ENCODE measurements at places on chromosomes 6 and 20. TPM values are rescaled to one million over a fixed set of nuclear protein-coding genes. Genes with fewer than 3 reads are reported as not detected.

The CFAP61 gene
- total RNA-seq, result not detected

The TCP1 gene
- total RNA-seq, result 291 TPM

The MAP3K7 gene
- total RNA-seq, result 26.3 TPM

The SLC17A9 gene
- 10.2 TPM for total RNA-seq

The MRAP2 gene
- total RNA-seq, result not detected

The GTSF1L gene
- not detected for total RNA-seq

The KIAA1755 gene
- total RNA-seq, result not detected

The PROKR2 gene
- total RNA-seq, result not detected

The CLPSL1 gene
- not detected for total RNA-seq

The TPD52L1 gene
- 0.56 TPM for total RNA-seq

The TDRD6 gene
- total RNA-seq, result not detected

The TGM3 gene
- total RNA-seq, result not detected

The ARMC2 gene
- total RNA-seq, result 2.2 TPM

The PHACTR1 gene
- total RNA-seq, result 0.16 TPM

The TMEM74B gene
- 1.5 TPM for total RNA-seq

The CCN5 gene
- not detected for total RNA-seq

The CYP39A1 gene
- not detected for total RNA-seq

The CEP250 gene
- 55.0 TPM for total RNA-seq

The PM20D2 gene
- total RNA-seq, result 17.6 TPM

The COL20A1 gene
- 0.58 TPM for total RNA-seq

The MMP24 gene
- not detected for total RNA-seq

The STK38 gene
- total RNA-seq, result 34.4 TPM

The ADAM33 gene
- not detected for total RNA-seq

The CDH26 gene
- 3.1 TPM for total RNA-seq

The SNX9 gene
- total RNA-seq, result 94.6 TPM

The EDN1 gene
- total RNA-seq, result 0.28 TPM

The PXT1 gene
- total RNA-seq, result 0.48 TPM

The SLC22A3 gene
- not detected for total RNA-seq

The SLC17A1 gene
- not detected for total RNA-seq

The SLC16A10 gene
- total RNA-seq, result 4.9 TPM

The ZSWIM3 gene
- 6.5 TPM for total RNA-seq

The HLA-DMB gene
- total RNA-seq, result 3.6 TPM

The TOX2 gene
- 42.8 TPM for total RNA-seq

The GPRC6A gene
- not detected for total RNA-seq

The LRRC73 gene
- 0.32 TPM for total RNA-seq

The ELOVL4 gene
- total RNA-seq, result 1.8 TPM

The TBXT gene
- not detected for total RNA-seq

The FAM50B gene
- total RNA-seq, result 8.2 TPM

The CRISP2 gene
- total RNA-seq, result not detected

The MCCD1 gene
- not detected for total RNA-seq

The MTFR2 gene
- 29.4 TPM for total RNA-seq

The SRSF12 gene
- 0.23 TPM for total RNA-seq

The VSTM2L gene
- not detected for total RNA-seq

The NUDT3 gene
- 13.7 TPM for total RNA-seq

The C20orf204 gene
- total RNA-seq, result 35.6 TPM

The BEND6 gene
- 0.32 TPM for total RNA-seq

The HLA-DQB2 gene
- 0.36 TPM for total RNA-seq

The NKX2-4 gene
- not detected for total RNA-seq

The B3GALT4 gene
- 10.1 TPM for total RNA-seq

The ABHD16B gene
- total RNA-seq, result not detected

The PRSS16 gene
- 5.3 TPM for total RNA-seq

The OARD1 gene
- 62.7 TPM for total RNA-seq

The EBF4 gene
- total RNA-seq, result 8.9 TPM

The NTSR1 gene
- total RNA-seq, result not detected

The GSTA2 gene
- not detected for total RNA-seq

The HEY2 gene
- total RNA-seq, result not detected

The SYTL3 gene
- total RNA-seq, result 267 TPM
